ENCODE measurements at places on chromosomes 1 and 21.

- no peak for DNase-seq
Measured at GRCh38 chr1:38997034-38997900, 6.2 kb downstream of the AKIRIN1 start.

GRCh38 chr1:241090798-241091197, 266.2 kb downstream of the RGS7 start:
- DNase-seq = no peak

DNA sequence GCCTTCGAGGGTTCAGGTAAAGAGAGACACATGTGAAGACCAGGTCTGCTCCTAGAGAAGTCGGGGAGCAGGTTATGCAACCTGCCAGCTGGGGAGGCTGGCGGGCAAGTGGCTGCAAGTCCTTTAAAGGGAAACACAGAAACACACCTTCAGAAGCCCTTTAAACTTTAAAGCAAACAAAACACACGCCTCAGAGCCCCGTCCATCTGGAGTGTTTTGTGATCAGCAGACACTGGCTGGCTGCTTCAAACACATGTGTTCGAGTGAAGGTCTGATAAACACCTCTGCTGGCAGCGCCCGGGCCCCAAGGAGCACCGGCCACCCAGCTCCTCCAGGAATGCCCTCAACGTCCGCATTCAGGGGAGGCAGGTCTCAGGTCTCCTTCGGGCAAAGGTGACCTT, 15.2 kb downstream of the RIPK4 start:
- DNase-seq = no peak

- no peak for DNase-seq
Measured at GRCh38 chr1:231337043-231337471, 595 bp downstream of the EXOC8 start.

- DNase-seq = no peak
Measured at GRCh38 chr1:80211691-80212380, 1205.3 kb upstream of the ADGRL4 start.

Measured in inflammatory macrophage treated with lipopolysaccharide for 4 hours (primary cell).